ENCODE measurements at places on chromosomes 16 and 17. TPM values are rescaled to one million over a fixed set of nuclear protein-coding genes. Genes with fewer than 3 reads are reported as not detected.

Gene HOXB1
- not detected for total RNA-seq

Gene TAF15
- total RNA-seq, result 52.4 TPM

DNA sequence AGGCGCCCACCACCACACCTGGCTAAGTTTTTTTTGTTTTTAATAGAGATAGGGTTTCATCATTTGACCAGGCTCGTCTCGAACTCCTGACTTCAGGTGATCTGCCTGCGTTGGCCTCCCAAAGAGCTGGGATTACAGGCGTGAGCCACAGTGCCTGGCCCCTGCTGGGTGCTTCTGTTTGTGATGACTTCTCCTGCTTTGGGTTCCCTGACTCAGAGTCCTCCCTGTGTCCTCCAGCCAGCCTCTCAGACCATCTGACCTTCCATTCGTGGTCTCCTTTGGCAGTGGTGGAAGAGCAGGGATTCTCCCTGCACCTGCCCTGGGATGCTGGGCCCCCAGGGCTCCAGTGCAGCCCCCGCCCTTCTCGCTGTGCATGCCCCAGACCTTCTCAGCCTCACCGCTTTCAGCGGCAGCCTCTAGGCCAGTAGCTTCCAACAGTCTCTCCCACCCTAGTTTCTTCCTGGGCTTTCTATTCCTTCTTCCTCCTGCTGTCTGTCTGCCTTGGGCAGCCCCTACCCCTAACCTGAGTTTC is 13.2 kb downstream of the BEAN1 start:
- no peak for DNase-seq

Gene GRAP
- total RNA-seq, result 77.6 TPM

Gene KRT15
- total RNA-seq, result 11.4 TPM

Measured in glomerular endothelial cell (primary cell).